Fibroblast of skin of left quadriceps (primary cell): ENCODE measurements at places on chromosomes 3 and 15.

DNA sequence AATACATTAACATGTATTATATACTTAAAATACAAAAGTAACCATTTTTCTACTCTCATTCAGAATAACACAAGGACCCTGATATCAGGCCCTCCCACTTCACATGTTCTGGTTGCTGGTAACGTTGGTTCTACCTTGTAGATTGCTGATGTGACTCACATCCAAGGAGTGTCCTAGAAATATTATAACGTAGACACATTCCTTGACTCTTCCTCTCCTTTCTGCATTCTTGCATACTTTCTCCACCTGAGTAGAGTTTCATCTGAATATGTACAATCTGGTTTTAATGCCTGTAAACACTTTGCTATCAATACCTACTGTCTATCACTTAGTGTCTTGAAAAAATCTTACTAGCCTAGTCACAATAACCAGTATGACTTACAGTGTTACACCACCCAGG lies 35.0 kb upstream of the NEDD4 start:
- DNase-seq = no peak

DNA sequence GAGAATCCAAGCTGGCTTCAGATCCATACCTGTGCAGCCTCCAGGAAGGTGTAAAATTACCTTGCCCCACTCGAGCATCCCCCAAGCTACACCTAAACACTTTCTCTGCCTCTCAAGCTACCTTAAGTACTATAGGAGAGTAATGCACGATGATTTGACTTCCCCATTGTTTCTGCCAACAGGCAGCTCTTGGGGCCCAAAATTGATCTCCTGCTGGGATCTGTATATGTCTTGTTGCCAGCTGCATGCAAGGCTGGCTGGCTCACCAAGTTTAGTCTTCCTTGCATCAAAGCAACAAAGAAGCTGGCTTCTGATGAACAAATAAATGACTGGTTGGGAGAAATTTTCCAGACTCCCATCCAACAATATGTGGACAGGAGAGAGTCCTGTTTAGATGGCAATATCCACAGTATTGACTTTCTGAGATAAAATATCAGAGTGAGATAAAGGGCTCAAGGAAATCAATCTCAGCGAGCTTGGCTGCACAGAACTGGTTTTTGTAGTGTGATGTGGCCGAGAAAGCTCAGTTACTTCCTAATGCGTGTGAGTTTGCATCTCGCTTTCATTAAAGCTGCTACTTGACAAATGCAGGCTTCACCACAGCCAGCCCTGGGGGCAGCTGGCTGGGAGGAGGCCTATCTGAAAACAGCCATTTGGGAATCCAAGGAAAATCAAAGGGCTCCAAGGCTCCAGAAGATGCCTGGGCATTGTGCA lies 140.7 kb downstream of the MINAR1 start:
- DNase-seq = no peak

DNA sequence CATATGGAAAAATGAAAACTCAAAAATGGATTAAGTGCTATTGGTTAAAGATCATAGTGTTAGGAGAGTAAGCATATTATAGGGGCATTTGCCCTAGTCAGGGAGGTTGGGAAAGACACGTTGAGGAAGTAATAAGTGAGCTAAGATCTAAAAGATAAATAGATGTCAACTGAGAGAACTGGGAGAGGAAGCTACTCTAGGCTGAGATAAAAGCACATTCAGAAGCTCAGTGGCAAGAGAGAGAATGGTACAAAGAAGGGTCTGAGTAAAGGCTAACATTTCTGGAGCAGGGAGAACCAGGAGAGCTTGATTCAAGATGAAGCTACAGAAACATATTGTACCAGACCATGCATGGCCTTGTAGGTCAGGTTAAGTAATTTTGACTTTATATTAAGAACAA lies 63.9 kb downstream of the TRPC1 start:
- DNase-seq = no peak

DNA sequence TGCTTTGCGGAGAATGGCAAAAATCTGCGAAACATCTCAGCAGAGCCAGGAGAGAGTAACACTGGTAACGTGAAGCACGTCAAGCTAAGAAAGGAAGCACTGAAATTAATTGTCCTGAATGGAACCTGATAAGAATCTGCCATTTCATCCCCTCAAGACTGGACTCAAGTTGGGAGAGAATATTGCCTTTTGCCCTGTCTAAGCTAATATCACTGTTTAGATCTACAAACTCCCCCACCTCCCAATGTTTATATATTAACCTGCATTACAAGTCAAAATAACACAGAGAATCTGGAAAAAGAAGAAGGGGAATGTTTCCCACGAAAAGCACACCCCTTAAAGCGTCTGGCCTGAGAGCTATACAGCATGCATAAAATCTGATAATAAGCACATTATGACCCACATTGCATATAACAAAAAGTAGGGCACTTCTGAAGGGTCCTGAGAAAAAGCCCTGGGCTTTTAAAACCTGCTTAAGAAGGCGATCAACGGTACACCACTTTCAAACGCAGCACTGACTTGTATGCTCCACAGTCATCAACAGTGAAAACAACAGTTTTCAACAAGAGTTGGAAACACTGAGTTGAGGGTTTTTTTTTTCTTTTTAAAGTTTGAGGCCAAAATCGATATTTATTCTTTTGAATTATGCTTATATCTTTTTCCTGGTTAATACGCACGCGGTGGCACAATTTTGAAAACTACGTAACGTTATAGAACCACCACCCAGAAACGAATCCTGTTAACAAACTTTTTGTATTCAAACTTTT lies 1.4 kb upstream of the KAT2B start:
- no peak for DNase-seq

DNA sequence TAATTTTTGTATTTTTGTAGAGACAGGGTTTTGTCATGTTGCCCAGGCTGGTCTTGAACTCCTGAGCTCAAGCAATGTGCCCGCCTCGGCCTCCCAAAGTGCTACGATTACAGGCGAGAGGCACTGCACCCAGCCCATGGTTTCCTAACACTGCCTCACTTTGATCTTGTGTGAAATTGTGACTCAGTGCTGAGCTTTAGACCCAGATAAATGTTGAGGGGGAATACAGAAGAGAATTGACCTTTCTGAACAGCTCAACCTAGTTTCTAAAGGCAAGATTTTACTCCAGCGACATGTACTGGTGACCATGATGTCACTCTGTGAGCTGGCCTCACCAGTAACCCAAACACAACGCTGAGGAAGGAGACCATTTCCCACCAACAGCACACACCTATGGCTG lies 73.5 kb downstream of the ATP1B3 start:
- no peak for DNase-seq

DNA sequence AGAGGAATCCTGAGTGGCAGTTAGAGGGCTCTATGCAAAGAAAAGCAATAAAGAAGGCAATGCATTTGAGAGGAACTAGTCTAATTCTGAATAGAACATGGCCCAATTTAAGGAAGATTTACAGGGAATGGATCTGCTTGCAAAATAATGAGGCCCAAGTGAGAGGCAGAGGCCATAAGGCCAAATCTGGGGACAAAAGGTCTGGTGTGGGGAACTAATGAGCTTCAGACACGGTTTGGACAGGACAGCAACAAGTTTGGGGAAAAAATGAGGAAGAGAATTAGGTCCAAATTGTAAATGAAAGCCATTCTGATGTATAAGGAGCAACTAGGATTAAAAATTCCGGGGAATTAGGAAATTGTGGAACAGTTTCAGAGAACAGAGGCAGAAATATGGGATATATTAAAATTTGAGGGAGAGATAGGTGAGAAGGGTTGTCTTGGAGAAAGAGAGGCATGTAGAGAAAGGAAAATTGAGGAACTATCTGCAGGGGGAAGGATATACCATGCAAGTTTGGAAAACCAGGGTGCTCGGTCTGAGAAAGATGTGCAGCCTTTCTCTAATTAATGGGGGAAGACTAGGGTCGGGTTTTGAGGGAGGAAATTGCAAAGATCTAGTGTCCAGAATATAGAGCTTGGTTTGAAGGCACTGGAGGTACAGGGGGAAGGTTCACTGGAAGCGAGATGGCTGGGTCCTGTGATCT lies 73.8 kb downstream of the RBPMS2 start:
- no peak for DNase-seq

DNA sequence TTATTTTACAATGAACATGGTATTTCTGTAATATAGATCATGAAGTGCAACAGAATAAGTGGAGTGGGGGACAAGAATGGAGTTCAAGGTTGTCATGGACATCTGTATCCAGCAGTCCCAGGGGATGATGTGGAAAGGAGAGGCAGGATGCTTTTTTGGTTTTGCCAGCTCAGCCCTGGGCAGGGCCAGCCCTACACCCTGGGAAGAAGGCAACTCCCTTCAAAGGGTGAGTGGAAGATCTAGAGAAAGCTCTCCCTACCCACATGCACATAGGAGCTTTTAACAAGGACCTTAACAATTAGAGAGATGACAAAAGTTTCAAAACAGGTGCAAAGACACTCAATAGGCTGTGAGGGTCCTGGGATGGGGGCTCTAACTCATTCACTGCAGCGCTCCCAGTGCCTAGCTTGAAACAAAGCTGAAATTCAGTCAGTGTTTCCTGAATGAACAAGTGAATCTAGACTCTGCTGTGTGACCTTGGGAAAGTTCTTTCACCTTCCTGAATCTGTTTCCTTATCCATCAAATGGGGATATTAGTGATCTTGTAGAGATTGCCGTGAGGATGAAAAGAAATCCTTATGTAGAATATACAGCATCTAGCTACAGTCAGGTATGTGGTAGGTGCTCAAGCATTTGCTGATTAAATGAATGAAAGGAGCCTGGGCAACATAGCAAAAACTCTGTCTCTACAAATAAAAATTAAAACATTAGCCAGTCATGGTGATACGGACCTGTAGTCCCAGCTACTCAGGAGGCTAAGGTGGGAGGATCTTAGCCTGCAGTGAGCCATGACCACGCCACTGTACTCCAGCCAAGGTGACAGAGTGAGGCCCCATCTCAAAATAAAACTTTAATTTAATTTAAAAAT lies 14.3 kb downstream of the BHLHE40 start:
- DNase-seq = no peak

- DNase-seq = no peak
Measured at GRCh38 chr3:197266331-197266730, 32.1 kb downstream of the DLG1 start.

DNA sequence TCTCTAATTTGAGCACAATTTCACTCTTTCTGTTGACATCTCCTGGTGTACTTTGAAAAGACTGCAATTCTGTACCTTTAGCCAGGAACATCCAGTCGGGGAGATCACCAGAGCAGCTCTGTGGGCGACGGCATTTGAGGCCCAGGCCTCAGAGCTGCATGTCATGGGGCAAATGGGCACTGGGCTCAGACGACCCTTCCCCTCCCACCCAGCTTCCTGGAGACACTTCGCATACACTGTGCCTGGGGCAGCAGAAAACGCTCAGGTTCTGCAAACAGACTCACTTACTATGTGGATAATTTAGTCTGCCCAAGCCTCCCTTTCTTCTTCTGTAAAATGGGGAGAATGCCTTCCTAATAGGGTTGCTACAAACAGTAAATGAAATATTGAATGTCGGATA lies 96.9 kb downstream of the HMG20A start:
- no peak for DNase-seq

DNA sequence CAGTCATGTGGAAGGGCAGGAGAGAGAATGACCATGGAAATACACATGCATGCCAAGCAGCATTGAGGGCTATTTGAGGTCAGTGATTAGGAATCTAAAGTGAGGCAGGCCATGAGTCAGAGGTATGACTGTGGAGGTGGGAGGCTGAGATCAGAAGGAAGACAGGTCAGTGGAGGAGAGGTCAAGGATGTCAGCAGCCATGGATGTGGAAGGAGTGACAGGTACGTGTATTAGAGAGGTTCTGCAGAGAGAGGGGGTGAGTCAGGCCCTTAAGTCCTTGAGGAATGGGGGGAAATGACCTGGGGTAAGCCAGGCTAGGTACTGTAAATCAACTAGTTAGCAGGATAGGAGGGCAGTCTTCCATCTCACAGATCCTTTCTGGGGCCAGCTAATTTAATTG lies 166.6 kb downstream of the ANO10 start:
- no peak for DNase-seq

GRCh38 chr3:129365296-129366136 lies 62.9 kb downstream of the EFCAB12 start:
- DNase-seq = no peak

DNA sequence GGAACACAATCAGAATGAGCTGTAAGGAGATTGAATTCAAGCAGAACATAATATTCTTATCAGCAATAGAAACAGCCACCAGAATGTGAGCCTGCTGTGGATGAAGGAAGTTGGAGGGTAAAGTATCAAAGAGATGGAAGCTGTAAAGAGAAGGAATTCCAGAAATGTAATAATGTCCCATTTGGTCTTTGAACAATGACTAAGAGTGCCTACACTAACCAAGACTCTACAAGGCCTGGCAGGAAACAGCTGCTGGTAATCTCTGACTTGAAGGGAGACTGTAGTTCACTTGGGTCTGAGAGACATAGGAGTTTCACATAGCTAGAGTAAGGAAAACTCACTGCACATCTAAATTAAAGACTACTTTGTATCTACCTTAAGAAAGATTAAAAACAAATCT lies 1176.0 kb upstream of the ALCAM start:
- no peak for DNase-seq

- DNase-seq = no peak
Measured at GRCh38 chr15:42595626-42596240, 20.3 kb downstream of the STARD9 start.

GRCh38 chr3:123993818-123994217 lies 1.9 kb upstream of the ROPN1 start:
- no peak for DNase-seq
